ENCODE measurements at places on chromosomes 4 and X. TPM values are rescaled to one million over a fixed set of nuclear protein-coding genes. Genes with fewer than 3 reads are reported as not detected.
A peak's percentile ranks its signal among the peaks of the same experiment; 100 is the strongest.

The CT55 gene
- total RNA-seq, result 0.21 TPM

The ZNF732 gene
- 2.4 TPM for total RNA-seq

The SLC2A9 gene
- 0.72 TPM for total RNA-seq

The GAGE12H gene
- not detected for total RNA-seq

The RRH gene
- total RNA-seq, result not detected

The IL15 gene
- total RNA-seq, result 8.8 TPM

The MTNR1A gene
- total RNA-seq, result not detected

The NPY1R gene
- 2.6 TPM for total RNA-seq

- H3K4me1 ChIP-seq, result peaks cover 22% of the 10 kb centered on the region
- H3K27me3 ChIP-seq, result no peaks in the 10 kb centered on the region
- no peaks in the 10 kb centered on the region for H3K36me3 ChIP-seq
- no peak overlapping the region for H3K4me3 ChIP-seq
These were observed 250.7 kb upstream of the RASGEF1B start for GRCh38 chr4:81722290-81722851.

DNA sequence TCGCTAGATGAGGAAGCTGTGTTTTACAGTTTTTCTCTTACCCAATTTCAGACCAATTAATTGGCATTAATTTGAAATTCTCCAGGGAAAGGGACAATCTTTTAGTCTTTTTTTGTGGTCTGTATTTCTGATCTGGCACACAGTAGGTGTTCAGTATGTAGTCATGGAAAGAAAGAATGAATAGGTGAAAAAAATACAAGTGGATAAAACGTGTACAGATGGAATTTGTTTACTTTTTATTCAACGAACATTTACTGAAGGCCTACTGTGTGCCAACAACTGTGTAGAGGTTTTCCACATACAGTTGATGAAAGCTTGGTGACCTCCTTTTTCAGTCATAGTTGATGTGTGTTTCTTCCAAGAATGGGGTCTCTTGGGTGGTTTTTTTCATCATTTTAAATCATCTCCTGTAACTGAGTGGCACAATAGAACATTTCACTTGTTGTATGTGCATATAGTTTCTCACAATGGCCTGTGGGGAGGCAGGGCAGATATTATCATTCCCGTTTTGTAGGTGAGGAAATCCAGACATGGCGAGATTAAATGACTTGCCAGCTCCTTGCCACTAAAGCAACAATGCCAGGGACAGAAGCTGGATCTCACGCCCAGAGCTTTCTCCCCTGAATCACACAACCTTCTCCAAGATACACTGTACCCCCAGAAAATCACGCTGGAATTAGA lies 102.4 kb downstream of the CEP135 start:
- no peaks in the 10 kb centered on the region for H3K36me3 ChIP-seq
- peaks cover 7% of the 10 kb centered on the region for H3K27me3 ChIP-seq
- peak overlapping the region; percentile 96 for H3K4me3 ChIP-seq
- H3K27ac ChIP-seq, result no peak overlapping the region

GRCh38 chr4:136664988-136665387 lies 867.3 kb downstream of the PCDH18 start:
- H3K27me3 ChIP-seq, result no peaks in the 10 kb centered on the region
- peaks cover 4% of the 10 kb centered on the region for H3K36me3 ChIP-seq
- no peaks in the 10 kb centered on the region for H3K4me1 ChIP-seq
- no peak overlapping the region for H3K27ac ChIP-seq
- DNase-seq, result no peak
- no peak overlapping the region for H3K4me3 ChIP-seq

- no peak overlapping the region for H3K4me3 ChIP-seq
- no peak for DNase-seq
- no peaks in the 10 kb centered on the region for H3K36me3 ChIP-seq
- H3K27ac ChIP-seq, result no peak overlapping the region
These were observed 139.5 kb downstream of the PDGFRA start for GRCh38 chr4:54368281-54369265.

GRCh38 chrX:8668813-8669212 lies 63.1 kb downstream of the ANOS1 start:
- H3K4me1 ChIP-seq, result peaks cover 18% of the 10 kb centered on the region
- H3K27ac ChIP-seq, result no peak overlapping the region
- no peaks in the 10 kb centered on the region for H3K36me3 ChIP-seq
- H3K4me3 ChIP-seq, result no peak overlapping the region

- H3K27me3 ChIP-seq, result no peaks in the 10 kb centered on the region
- DNase-seq, result no peak
- peaks cover 4% of the 10 kb centered on the region for H3K4me1 ChIP-seq
- no peak overlapping the region for H3K27ac ChIP-seq
These were observed 207.8 kb upstream of the CNKSR2 start for GRCh38 chrX:21166272-21166982.

- peaks cover 1% of the 10 kb centered on the region for H3K27me3 ChIP-seq
- no peak overlapping the region for H3K4me3 ChIP-seq
- peaks cover 74% of the 10 kb centered on the region for H3K4me1 ChIP-seq
These were observed 18.3 kb downstream of the SLC39A8 start for GRCh38 chr4:102326951-102327350.

DNA sequence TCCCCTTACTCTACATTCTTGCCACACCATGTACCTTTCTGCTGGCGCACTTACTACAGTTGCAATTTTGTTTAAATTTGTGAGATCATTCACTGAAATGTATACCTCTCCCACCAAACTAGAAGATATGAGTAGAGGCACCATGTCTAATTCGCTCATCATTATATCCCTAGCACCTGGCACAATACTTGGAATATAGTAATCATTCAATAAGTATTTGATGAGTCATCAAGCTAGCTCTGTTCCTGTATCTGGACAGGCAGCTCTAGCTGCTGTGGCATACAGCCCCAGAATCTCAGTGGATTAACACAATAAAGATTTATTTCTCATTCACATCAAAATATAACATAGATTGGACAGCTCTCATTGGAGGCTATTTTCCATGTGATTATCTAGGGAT lies 245.9 kb downstream of the IDS start:
- H3K36me3 ChIP-seq, result no peaks in the 10 kb centered on the region
- H3K27me3 ChIP-seq, result peaks cover 2% of the 10 kb centered on the region
- no peak overlapping the region for H3K4me3 ChIP-seq

- no peak overlapping the region for H3K4me3 ChIP-seq
These were observed 204.9 kb upstream of the MAGEB2 start for GRCh38 chrX:30010471-30010870.

DNA sequence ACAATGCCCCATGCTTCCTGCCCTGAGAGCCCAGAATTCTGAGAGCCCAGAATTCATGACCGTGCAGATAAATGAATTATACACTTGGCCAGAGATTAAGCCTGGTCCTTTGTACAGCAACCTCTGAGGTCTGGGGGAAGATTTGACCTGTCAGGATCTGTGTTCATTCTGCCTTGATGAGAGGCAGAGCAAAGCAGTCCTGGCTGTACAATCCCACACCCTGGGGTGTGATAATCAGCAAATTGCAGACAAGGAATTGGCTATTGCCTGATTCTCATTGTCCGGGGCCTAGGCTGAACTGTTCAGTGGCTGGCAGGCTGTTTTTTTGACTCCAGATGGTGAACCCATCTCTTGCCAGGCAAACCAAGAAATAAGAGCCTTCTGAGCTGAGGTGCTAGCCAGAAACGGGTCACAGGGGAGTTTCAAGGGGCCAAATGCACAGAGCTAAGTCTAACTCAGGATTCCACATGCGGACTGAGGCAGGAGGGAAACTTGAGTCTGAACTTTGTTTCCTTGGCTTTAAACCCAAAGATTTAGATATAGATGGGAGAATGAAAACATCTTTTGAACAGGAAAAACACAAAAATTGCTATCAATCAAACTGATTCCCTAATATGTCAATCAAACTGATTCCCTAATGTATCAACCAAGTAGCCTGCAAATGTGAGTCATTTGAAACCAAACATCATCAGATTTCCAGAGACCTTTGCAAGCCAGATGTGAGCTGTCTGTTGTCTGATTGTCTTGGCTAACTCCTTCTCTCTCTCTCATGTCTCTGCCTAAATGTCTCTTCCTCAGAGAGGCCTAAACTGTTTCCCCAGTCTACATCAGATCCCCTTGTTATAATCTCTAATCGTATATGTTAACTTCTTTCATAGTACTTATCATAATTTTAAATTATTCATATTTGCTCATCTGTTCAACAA lies 159.3 kb downstream of the ATG4A start:
- DNase-seq, result no peak
- H3K27me3 ChIP-seq, result no peaks in the 10 kb centered on the region
- no peak overlapping the region for H3K4me3 ChIP-seq
- H3K27ac ChIP-seq, result no peak overlapping the region

- no peak for DNase-seq
- H3K4me3 ChIP-seq, result no peak overlapping the region
- peaks cover 2% of the 10 kb centered on the region for H3K27me3 ChIP-seq
- peaks cover 11% of the 10 kb centered on the region for H3K4me1 ChIP-seq
These were observed 97.2 kb upstream of the ACSL4 start for GRCh38 chrX:109830157-109830703.

DNA sequence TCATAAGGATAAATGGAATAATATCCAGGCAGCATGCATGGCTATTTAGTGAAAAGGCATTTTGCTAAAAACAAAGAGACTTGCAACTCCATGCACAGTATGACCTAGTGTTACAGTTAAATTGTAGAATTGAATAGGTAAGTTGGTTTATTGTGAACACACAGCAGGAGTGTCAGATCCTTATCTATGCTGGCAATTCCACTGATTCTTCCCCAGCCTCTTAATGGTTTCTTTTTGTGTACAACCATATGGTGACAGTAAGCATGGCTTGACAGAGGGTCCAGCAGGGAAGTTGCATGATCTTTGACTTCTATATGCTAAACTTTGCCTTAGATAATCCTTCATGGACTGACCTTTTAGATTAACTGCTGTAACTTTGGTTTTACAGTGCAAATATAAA lies 936.6 kb upstream of the EPHA5 start:
- H3K4me3 ChIP-seq, result no peak overlapping the region
- H3K27ac ChIP-seq, result no peak overlapping the region
- no peaks in the 10 kb centered on the region for H3K27me3 ChIP-seq

- no peak overlapping the region for H3K27ac ChIP-seq
- DNase-seq, result no peak
- no peaks in the 10 kb centered on the region for H3K4me1 ChIP-seq
- no peak overlapping the region for H3K4me3 ChIP-seq
- peaks cover 9% of the 10 kb centered on the region for H3K36me3 ChIP-seq
These were observed 63.7 kb downstream of the RBPJ start for GRCh38 chr4:26384380-26385057.

DNA sequence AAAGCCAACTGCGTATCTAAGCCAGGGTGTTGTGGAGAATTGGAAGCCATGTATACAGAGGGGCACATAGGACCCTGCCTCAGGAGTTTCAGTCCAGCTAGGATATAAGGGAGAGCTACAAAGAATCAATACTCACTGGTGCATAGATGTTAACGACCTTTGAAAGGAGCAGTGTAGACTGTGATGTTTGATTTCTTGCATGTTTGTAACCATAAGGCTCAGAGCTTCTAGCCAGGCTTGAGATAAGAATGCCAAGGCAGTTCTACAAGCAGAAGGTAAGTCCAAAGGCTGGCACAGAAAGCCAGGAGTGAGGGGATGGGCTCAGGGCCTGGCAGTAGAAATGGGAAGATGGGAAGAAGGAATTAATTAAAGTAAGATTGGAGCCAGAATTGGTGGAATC lies 75.7 kb downstream of the CC2D2A start:
- DNase-seq, result no peak
- peaks cover 25% of the 10 kb centered on the region for H3K4me1 ChIP-seq
- H3K27ac ChIP-seq, result no peak overlapping the region
- H3K36me3 ChIP-seq, result peaks cover 12% of the 10 kb centered on the region
- H3K27me3 ChIP-seq, result no peaks in the 10 kb centered on the region

Data from endothelial cell (in vitro differentiated cells).